ENCODE measurements at places on chromosomes 1 and 21.

DNA sequence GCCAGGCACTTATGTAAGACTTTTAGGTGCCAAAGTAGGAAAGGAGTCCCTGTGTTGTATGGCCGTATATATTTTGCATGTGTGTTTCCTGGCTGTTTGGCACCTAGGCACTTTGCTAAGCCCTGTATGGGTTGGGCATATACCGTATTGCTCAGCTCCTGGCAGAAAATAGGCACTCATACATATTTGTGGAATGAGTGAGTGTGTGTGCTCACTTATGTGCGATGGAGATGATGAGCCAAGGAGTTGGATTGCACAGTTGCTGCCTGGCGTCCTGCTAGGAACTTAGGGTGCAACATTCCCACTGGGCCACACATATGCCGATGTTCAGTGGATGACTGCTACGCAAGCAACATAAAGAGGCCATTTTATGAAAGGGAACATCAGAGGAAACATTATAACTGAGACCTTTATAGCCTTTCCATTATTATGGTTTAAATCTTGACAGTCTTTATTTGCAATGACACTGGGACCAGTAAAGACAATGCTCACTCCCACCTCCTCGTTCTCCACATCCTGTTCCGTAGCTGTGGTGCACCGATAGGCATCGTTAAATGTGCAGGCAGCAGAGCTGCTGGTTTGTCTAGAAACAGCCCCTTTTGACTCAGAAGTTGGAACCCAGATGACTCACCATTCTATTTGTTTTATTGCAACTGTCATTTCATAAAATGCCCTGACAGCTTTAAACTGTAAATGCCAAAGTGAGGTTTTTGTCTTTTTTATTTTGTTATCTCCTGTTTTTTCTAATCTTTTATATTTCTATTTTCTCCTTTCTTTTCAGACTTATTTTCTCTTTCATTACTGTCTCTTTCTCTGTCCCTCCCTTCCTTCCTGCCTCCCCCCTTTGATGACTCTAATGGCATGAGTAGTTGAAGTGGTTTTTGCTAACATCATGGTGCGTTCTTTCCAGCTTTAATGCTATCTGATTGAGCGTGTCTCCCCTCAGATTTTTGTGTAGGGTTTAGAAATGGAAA lies 36.1 kb downstream of the PEX14 start:
- DNase-seq = peak; percentile 29

DNA sequence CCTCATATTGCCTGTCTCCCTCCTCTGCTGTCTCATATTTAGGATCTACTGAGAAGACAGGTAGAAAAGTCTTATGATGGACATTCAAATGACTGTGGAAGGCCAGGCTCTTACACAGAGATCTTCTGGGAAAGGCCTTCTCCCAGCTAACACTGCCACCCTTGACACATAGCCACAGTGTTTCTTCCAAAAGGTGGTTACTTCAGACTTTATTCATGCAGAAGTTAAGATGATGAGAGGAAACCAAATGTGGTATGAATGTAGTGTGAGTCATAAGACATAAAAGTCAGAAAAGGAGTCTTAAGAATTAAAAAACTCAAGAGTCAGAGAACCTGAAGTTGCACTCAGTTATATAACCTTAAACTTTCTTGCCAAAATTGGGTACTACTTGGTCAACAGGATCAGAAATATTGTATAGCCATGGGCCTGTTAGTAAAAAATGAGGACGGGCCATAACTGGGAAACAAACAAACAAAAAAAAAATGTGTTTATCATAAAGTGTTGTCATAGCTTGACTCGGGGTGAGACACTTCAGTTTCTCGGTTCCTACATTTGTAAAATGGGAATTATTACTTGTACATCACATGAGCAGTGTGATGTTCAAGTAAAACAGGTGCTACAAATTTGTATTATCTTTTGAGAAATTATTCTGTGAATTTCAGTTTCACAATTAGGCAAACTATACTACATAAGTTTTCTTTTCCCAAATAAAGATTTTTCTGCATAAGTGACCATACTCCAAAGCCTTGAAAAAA lies 1.2 kb upstream of the DENND1B start:
- DNase-seq = no peak

DNA sequence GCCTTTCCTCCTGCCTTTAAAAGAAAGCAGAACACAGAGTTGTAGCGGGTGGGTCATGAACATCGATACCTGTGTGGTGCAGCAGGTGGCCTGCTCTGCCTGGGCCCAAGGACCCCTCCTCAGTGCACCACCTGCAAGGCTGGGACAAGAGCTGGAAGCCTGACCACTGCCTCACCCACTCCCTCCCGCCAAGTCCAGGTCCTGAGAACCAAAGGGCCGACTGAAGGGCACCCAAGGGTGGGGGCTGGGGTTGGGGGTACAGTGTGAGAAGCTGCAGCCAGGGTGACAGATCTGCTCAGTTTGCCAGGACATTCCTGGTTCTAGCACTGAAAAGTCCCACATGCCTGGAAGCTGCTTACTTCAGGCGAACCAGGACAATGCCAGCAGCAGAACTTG lies 36.1 kb downstream of the NTPCR start:
- no peak for DNase-seq

DNA sequence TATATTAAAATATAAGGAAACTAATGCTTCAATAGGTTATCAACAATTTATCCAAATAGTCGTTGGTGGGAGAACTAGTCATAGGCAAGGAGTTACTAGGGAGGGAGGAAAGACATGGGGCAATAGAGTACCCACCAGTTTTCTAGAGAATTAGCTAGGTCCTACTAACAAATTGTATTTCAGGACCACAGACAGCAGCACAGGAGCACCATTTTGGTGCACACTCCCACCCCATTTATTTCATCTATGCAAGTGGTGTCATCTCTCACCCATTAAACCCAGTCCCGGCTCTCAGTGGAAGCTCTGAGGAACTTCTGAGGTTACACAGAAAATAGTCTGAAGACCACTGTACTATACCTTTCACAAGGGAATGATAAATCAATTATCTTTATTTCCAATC lies 89.0 kb upstream of the BCAR3 start:
- DNase-seq = no peak

DNA sequence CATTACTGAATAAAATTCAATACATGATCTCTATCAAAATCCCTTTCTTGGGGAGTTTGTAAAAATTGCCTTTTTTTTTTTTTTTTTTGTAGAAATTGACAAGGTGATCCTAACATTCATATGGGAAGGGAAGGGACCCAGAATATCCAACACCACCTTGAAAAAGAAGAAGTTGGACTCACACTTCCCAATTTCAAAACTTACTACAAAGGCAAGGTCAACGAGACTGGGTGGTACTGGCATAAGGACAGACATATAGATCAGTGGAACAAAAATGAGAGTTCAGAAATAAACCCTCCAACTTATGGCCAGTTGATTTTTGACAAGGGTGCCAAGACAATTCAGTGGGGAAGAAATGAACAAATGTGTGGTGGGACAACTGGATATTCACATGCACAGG lies 31.4 kb upstream of the CLSTN1 start:
- DNase-seq = no peak

DNA sequence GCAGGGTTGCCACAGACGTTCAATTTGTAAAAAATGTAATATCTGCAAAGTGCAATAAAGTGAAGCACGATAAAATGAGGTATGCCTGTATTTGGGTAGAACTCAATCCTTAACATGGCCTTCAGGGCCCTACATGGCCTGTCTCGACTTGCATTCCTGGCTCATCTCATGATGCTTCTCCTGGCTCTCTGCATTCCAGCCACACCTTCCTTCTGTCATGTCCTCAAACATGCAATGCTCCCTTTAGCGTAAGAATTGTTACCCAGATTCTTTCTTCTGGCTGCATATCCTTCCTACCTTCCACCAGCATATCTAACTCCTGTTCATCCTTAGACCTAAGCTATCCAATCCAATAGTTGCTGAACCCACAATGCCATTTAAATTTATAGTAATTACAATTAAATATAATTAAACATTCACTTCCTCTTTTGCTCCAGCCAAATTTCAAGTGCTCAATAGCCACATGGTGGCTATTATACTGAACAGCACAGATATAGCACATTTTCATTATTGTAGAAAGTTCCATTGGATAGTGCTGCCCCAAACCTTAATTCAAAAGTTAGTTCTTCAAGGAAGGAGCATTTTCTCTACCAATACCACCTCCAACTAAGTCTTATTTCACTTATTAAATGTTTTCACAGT lies 32.6 kb downstream of the FGGY start:
- DNase-seq = no peak

DNA sequence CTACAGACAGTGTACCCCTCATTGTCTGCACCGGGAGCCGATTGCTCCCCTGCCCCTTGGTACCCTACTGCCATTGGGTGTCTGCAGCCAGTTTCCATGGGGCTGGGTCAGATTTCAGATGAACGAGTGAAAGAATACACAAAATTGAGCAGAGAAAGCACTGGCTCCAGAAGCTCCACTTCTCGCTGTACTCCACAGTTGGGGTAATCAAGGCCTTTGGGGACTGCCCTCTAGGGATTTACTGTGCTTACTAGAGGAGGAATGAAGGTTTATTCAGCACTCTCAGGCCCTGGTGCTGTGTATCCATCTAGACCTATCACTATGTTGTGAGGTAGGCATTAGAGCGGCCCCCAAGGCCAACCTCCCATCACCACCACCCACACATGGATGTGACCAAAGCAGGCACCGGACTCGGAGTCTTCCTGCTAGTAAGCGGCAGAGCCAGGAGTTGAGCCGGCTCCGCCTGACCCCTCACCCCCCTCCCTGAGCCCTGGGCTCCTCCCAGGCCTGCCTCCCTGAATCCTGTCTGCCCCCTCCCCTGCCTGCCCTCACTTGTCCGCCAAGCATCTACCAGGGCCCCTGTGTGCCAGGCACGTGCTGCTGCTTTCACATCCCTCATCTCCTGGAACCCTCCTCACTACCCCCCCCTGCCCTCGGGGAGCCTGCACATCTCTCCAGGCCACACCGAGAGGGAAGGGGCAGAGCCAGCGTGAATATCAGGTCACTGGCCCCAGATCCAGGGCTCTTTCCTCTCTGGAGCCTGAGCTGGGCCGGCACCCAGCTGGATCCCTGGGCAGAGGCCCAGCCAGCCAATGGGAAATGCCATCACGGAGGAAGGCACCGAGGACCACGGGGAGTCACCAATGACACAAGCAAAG lies 23.3 kb downstream of the KCNN3 start:
- DNase-seq = no peak

GRCh38 chr1:44089371-44090048 lies 29.1 kb upstream of the KLF17 start:
- no peak for DNase-seq

DNA sequence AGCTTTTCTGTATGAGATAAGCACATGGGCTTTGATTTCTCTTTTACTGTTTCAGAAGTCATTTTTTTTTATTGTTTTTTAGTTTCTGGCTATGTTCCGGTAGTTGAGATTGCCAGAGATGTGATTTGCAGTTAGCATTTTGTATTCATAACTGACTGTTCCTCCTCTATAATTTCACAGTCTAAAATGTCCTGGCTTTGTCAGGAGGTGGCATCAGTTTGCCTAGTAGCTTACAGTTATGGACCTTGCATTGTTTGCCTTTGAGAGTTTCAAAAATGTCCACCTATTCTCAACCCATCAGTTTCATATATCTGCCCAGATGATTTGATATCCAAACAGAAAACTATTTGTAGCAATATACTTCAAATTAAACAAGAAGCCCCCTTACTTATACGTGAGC lies 39.5 kb upstream of the ST6GALNAC3 start:
- no peak for DNase-seq

DNA sequence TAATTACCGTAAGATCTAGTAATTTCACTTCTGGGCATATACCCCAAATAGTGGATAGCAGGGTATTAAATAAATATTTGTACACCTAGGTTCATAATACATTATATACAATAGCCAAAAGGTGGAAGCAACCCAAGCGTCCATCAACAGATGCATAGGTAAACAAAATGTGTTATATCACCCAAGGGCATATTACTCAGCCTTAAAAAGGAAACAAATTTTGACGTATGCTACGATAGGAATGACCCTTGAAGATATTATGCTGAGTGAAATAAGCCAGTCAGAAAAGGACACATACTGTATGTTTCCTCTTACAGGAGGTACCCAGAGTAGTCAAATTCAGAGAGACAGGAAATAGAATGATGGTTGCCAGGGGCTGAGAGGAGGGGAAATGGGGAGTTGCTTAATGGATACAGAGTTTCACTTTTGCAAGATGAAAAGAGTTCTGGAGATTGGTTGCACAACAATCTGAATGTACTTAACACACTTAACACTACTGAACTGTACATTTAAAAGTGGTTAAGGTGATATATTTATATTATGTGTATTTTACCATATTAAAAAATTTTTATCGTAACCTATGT lies 36.6 kb upstream of the KCTD3 start:
- no peak for DNase-seq

DNA sequence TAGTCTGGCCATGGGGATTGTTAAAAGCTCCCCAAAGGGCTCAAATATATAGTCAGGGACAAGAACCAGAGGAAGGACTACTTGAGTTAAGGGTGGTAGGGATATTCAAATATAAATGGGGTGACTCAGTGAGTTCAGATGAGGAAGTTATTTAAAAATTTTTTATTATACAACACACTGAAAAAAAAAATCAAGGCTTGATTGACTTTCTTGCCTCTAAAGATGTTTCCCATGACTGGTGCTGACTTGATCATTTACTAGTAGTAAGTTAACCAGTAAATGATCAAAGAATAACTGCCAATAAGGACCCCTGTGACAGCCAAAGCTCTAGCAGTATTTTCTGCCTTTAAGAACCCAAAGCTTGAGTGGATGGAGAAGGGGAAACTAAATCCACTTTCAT lies 357.6 kb upstream of the NR5A2 start:
- DNase-seq = no peak

- no peak for DNase-seq
These were observed 78.5 kb upstream of the ADAMTS5 start for GRCh38 chr21:27045281-27045985.

GRCh38 chr1:65872301-65872700 lies 79.6 kb downstream of the PDE4B start:
- no peak for DNase-seq

DNA sequence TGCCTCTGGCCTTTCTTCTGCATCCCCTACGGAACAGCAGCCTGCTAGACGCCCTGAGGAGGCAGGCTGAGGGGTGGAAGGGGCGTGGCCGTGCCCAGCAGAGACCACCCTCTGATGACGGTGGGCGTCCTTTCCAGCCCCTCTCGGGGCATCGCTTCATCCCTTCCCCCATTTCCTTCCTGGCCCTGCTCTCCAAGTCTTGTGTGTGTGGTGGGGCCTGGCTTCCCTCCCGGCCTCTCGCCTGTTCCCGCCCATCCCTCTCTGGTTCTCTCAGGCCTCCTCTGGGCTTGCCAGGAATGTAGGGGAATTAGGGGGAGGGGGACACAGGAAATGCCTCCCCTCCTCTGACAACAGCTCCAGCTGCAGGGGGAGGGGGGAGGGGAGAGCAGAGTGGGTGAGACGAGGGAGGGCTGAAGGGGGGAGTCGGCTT lies 51.1 kb downstream of the SKI start:
- DNase-seq = no peak

- DNase-seq = no peak
These were observed 675.5 kb upstream of the CXADR start for GRCh38 chr21:16837321-16837720.

DNA sequence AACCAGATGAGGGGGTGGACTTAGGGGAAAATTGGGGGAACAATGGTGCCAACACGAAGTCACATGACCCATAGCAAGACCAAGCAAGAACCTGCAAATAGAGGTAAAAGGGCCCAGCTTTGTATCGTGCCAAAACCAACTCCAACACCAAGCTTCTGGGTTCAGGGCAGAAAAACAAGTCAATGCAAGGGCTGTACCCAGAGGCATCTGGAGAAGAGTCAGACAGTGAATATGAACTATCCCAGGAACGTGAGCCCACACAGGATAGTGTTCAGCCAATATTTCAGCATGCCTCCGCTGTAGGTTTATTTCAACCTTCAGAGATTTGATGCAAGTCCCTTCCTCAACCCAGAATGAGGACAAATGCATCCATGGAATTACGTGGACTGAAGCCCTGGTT lies 15.0 kb upstream of the ZMYM6 start:
- no peak for DNase-seq

GRCh38 chr1:211699059-211699458 lies 23.6 kb upstream of the NEK2 start:
- no peak for DNase-seq

All from occipital lobe (tissue), 3 donors.